Stimulated activated CD4-positive, alpha-beta T cell treated with anti-CD3 and anti-CD28 coated beads, Interleukin-15, amount 100 ng/mL, for 1 hour (primary cell): ENCODE measurements at places on chromosomes 3 and 15.

DNA sequence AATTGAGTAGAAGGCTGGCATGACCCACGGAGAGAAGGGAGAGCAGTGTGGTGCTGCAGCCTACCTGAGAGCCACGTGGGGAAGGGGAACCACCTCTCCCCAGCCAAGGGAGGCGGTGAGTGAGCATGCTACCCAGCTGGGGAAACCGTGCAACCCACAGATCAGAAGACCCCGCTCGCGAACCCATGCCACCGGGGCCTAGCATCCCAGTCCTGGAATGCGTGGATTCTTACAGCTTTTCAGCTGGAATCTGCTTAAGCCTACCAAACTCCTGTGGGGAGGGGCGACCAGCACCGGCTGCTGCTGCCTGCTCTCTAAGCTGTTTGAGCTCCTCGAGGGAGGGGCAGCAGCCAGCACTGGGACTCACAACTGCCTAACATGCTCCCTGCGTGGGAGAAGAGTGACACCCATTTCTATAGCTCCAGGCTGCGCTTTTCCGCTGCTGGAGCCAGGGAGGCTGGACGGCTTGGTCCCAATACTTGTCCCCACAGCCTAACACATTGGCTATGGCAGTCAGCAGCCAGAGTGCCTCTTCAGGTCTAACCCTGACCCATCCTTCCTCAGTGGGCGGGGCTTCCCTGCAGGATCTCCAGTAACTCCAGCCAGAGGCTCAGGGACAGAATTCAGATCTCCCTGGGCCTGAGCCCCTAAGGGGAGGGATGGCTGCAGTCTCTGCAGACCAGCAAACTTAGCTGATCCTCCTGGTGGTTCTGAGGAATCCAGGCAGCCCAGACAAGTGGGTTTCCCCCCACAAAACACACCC, 20.0 kb upstream of the TEX55 start:
- no peak for DNase-seq

GRCh38 chr3:138457863-138458735, 23.7 kb downstream of the ESYT3 start:
- DNase-seq, result no peak

- DNase-seq, result no peak
Observed at GRCh38 chr3:27723001-27723445, 900 bp upstream of the EOMES start.

- DNase-seq, result no peak
Observed at GRCh38 chr15:82571722-82572222, 31.5 kb upstream of the RPS17 start.

- no peak for DNase-seq
Observed at GRCh38 chr3:74456166-74456565, 158.3 kb downstream of the CNTN3 start.

DNA sequence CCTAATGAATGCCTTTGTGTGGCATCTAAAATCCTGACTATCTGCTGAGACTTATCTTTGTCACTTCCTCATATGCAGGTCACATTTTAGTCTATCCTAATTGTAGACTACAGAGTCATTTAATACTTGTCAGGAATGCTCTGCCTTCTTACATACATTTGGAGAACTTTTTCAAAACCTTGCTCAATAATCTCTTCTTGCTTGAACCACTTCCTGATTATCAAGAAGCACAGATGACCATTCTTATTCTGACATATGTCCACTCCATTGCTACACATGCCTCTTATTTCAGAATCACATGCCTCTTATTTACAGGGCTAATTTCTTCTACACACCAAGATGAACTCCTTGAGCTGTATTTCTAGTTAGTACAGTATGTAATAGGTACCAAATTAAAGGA, 400.3 kb downstream of the TBC1D5 start:
- no peak for DNase-seq
